AG04449 (cell line): ENCODE measurements at places on chromosomes 4 and X.

- DNase-seq, result peak; percentile 21
Observed at GRCh38 chr4:2862528-2862927, 18.9 kb downstream of the ADD1 start.

DNA sequence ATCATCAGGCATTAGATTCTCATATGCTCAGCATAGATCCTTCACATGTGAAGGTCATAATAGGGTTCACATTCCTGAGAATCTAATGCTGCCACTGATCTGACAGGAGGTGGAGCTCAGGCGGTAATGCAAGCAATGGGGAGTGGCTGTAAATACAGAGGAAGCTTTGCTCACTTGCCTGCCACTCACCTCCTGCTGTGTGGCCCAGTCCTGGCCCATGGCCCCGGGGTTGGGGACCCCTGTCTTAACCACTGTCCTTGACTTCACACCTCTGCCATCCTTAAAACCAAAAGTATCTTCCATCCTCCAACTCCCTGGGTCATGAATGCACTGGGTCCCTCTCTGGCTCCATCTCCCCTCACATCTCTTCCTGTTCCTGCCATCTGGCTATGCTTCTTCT is 129.1 kb downstream of the HMX1 start:
- DNase-seq, result no peak

- DNase-seq, result no peak
Observed at GRCh38 chr4:135839712-135840111, 1638.1 kb upstream of the PABPC4L start.

- DNase-seq, result no peak
Observed at GRCh38 chr4:39103291-39103690, 41.3 kb downstream of the KLHL5 start.

DNA sequence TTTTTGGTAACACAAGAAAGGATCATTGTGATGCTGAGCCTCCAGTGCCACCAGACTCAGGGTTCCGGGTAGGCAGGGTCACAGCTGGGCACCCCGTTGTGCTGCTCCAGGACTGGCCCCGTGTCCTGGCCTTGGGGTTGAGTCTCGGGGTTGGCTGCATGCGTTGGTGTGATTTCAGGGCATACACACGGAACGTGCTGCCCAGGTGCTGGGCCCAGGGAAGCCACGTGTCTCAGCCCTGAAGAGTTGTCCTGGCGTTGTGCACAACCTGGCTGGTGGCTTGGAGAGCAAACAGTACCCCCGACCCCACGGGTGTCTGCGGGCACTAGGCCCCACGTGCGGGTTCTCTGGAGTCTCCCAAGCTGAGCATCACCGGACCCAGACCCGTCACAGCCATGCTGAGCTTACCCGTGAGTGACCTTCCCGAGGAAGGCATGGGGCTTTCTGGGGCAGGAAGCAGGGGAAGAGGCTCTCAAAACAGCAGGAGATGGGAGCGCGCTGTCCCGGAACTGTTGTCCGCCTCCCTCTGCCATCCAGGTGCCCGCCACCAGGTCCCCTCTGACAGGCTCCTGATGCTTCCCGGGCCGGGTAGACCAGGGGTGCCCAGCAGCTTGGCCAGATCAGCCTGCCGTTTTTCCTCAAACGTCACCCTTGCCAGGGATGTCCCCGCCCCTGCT is 66.1 kb upstream of the ENPP6 start:
- DNase-seq, result no peak

GRCh38 chr4:105896461-105896942 is 1.2 kb downstream of the NPNT start:
- DNase-seq, result no peak
